GM12891 (cell line): ENCODE measurements at places on chromosomes 1 and 21.

- DNase-seq: no peak
Observed at GRCh38 chr21:43304621-43305335, 122.2 kb downstream of the SIK1 start.

GRCh38 chr1:109881906-109882287 is 28.8 kb upstream of the CSF1 start:
- no peak for DNase-seq

GRCh38 chr1:216073793-216074595 is 349.3 kb downstream of the USH2A start:
- DNase-seq: no peak

DNA sequence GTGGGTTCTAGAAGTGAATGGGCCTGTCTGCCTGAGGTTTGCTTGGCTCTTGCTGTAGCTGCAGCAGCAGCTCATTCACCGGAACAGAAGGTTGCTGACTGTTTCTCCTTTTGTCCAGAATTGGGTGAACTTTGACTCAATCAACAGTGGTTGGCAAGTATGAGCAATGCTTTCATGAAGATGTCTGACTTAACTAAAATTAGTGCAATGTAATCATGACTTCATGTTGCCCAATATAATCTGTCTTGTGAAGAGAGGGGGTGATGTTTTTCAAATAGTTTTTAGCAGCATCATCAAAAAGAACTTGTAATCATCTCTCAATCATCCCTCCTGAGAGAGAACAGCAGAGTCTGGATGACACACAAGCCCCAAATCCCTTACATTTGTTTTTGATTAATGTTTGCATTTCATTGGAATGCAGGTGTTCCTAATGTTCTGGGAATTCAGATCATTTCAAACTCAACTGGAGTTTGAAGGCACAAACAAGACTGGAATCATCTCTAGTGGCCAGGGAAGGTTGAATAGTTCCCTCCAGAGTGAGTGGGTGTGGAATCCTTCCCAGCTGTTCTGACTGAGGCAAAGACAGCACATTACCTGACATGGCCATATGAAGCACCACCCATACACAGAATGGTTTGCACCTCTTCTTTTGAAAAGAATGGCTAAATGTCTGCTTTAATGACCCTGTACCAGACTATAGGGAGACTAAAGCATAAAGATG is 82.9 kb downstream of the HLX start:
- DNase-seq: no peak

- DNase-seq: no peak
Observed at GRCh38 chr1:236808564-236809130, 13.6 kb downstream of the MTR start.

DNA sequence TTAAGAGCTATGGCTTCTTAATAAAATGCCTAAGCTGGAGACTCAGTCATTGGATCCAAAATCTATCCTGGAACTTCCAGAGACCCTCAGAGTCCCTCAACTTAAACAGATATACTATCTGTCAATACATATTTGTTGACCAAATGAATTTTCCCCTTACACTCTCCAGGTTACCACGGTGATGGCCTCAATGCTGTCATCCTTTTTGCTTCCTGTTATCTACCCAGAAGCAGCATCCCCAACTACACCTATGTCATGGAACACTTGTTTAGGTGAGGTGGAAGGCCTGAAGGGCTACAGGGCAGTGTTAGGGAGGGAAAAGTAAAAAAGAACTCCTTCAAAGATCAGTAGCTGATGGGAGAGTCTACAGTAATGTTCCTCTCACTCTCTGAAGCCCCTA is 4.4 kb upstream of the C1orf56 start:
- DNase-seq: no peak

DNA sequence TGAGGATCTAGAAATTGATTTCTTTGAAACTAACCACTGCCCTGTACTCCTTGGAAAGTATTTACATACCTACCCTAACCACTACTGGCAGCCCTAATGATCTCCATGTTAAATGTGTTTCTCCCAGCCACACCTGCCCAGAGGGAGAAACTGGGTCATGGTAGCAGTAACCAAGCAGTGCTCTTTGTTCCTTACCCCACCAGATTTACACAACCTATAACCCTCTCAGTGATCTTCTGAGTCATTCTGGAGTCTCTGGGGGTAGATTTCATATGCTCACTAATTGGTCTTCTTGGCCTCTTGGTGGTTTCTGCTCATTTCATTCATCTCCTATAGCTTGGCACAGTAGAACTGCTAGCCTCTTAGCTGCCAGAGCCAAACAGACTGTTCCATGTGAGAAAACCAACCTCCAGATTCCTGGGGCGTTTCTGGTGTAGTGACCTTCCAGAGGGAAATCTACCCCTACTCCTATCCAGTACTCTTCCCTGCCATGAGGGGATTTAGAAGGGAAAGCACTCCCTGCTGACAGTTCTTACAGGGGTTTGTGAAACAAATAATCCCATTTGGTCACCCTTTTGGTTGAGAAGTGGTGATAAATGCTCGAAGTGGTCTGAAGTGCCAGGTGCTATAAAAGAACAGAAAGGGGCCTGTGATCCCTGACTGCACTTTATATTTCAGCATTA is 36.2 kb upstream of the LRIG2 start:
- no peak for DNase-seq

DNA sequence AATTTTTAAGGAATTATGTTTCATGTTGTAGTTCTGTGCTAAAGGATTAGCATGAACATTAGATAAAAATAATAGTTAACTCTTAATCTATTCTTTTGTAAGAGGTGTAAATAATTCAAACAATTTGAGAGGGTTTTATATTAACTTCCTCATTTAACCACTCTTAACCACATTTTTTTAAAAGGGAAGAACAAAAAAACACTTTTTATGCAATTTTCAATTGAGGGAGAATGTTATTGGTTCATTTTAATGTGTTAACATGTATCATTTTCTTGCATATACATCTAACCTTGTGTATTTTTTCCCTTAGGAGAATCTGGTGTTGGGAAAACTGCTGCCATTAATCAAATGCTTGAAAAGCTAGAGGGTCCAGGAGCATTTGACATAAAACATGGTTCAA is 169.0 kb downstream of the LBR start:
- DNase-seq: no peak

- DNase-seq: no peak
Observed at GRCh38 chr1:116185161-116185701, 74.0 kb downstream of the MAB21L3 start.

GRCh38 chr1:28456078-28456477 is 49.8 kb upstream of the RCC1 start:
- DNase-seq: no peak

DNA sequence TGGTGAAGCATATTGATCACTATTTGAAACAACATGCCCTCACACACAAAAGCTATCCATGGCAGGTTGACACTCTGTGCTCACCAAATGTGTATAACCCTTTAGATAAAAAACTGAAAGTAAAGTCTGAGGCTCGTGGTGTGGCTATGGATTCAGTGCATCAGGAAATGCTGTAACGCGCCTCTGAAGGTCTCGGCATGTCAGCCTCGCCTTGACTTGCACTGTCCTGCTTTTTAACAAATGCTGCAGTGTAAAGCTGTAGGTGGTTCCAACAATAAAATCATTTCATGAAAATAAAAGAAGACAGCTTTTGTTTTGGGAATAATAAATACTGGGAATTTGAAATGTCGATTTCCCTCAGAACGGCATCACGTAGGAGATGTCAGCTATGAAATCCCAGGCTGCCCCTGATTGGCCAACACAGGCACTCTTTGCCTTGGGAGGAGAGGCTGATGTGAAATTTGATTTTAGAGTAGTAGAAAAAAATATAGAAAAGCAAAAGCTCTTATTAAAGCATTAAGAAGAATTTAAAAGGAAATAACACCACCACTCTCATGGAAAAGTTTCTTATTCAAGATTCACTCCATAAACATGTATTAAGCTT is 168.2 kb downstream of the DSCAM start:
- no peak for DNase-seq

GRCh38 chr1:192538407-192539296 is 36.9 kb upstream of the RGS1 start:
- DNase-seq: no peak

DNA sequence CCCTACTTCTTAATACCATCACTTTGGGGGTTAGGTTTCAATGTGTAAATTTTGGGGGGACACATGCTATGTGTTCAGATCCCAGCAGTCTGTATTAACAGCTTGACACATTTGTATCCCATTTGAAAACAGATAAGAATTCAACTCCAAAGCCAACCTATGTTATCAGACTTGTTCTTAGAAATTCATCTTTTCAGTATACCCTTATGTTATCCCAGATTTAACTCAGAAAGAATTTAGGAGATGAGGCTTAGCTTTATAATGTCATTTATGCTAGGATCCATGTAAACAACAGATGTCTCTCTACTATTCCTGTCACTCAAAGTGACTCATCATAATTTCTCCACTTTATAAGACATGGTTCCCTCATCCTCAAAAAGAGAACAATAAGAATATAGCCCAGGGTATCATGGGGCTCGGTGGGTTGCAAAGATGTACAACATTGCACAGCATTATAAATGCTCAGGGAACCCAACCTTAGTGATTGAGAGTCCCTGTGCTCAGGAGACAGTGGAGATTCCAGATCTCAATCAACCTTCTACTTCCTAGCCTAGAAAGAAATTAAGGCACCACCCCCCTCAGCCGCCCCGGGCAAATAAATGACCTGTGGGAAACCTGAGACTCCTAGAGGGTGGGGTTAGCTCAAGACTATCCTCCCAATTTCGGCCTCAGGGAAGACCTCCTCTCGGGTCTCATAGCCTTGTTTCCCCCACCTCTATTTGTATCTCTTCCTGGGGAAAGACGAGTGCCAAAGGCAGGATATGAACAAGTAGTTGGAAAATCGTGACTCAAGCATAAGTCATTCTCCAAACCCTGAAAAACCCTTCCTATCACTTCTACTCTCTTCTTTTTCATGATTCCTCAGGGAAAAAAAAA is 265.1 kb upstream of the CAMK1G start:
- DNase-seq: no peak

- DNase-seq: no peak
Observed at GRCh38 chr1:1033731-1034438, 14.0 kb downstream of the AGRN start.

DNA sequence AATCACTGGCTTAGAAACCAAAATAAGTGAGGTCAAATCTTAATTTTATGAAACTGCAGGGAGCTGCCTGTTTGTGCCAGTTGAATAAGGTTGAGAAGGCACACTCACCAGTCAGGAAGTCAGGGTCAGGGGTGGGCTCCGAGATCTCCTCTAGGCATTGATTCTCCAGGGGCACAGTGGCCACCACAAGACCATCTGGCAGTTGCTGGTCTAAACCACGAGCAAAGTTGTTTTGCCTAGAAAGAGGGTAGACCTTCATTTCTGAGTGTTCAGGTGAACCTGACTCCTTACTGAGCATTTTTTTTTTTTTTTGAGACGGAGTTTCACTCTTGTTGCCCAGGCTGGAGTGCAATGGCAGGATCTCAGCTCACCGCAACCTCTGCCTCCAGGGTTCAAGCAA is 220.7 kb downstream of the ASTN1 start:
- DNase-seq: no peak

GRCh38 chr1:69109277-69109676 is 458.4 kb upstream of the LRRC7 start:
- DNase-seq: no peak

DNA sequence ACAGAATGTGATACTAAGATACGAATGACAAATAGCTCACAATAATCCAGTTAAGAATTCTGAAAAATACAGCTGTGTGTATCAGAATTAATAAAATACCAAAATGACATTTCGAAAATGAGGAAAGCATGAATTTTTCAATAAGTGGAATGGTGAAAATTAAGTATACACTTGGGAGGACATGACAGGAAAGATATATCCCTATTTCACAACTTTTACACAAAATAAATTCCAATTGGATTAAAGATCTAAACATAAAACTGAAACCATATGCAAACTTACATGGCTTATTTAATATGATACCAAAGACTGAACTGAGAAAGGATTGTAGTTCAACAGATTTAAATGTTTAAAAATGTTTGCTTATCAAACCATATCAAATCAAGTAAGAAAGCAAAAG is 510.4 kb upstream of the ADAMTS5 start:
- DNase-seq: no peak

- DNase-seq: no peak
Observed at GRCh38 chr1:230332575-230333066, 93.5 kb downstream of the PGBD5 start.

DNA sequence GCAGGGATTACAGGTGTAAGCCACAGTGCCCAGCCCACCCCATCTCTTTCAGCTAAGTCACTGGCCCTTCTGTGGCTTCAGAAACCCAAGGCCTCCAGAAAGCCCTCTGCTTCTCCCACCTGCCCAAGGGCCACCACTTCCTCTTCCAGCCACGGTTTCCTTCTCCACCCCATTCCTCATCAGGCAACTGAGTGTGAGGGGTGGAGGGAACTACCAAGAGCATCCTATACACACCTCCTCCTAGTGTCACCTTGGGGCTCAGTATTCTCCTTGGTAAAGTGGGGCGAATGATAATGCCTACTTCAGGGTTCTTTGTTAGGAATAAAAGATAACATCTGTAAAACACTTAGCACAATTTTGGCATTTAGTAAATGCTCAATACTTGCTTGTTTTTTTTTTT is 30.0 kb downstream of the KNCN start:
- no peak for DNase-seq

GRCh38 chr1:151760597-151761385 is 2.5 kb downstream of the MRPL9 start:
- DNase-seq: no peak

DNA sequence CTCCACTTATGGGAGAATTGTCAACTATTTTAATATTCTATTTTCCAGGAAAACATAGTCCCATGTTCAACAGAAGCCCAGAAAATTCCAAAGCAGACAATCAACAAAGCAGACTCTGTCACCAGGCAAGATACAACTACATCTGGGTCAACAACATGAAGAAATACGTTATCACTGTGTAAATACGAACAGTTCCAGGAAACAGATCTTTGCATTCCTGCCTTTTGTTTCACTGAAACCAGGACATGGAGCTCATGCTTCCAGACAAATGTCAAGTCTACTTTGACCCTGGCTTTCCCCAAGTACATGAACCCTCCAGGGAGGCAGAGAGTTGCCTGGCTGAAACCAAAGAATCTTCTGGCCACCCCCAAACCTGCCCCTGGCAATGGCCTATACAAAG is 106.7 kb downstream of the SETD4 start:
- no peak for DNase-seq

GRCh38 chr1:221925947-221926346 is 184.1 kb upstream of the DUSP10 start:
- DNase-seq: no peak

- DNase-seq: no peak
Observed at GRCh38 chr1:51555866-51556619, 37.0 kb upstream of the EPS15 start.
